Stimulated activated naive CD4-positive, alpha-beta T cell (primary cell): ENCODE measurements at places on chromosomes 13 and 19.

- DNase-seq = peak; percentile 31
Measured at GRCh38 chr13:114140906-114141250, 8.5 kb upstream of the RASA3 start.

DNA sequence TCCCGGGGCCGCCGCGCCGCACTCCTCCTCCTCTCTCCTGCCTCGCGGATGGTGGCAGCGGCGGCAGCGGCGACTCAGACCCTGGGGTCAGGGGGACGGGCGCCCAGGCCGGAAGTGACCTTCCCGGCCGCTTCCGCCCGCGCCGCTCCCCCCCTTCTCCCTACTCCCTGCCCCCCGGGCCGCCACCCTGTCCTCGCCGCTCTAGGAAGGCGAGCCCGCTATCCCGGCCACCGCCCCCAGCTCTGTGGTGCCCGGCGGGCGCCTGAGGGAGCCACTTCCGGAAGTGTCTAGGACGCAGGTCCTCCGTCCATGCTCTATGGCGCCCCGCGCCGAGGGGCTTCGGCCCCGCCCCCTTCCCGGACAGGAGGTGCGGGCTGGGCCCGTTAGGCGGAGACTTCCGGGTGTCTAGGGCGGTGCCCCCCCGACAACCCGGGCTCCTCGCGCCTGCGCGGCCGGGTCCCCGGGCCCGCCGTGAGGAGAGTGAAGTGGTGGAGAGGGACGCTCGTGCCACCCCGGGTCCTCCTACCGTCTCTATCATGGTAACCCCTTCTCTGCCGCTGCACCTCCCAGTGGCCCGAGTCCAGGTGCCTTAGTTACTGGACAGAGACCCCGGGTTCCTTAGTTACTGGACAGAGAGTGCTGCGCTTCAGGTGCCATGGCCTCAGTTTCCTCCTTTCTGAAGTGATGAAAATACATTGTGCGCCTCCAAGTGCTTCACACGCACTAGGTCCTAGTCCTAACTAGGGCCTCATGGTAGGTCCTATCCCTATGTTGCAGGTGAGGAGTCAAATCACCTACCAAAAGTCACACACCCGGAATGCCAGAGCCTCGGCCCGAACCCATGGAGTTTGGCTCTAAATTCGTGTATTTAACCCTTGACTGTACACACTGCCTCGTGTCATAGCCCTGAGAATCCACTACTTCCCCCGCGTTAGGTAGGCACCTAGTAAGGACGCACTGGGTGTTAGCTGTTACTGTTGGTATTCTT is at the start of gene ZNF787:
Gene ZNF787, minus strand, starts transcription at position 116 of the 988 bp plus-strand sequence. CDS start 18,078 bp downstream, outside the sequence.
- peak; percentile 93 for DNase-seq

DNA sequence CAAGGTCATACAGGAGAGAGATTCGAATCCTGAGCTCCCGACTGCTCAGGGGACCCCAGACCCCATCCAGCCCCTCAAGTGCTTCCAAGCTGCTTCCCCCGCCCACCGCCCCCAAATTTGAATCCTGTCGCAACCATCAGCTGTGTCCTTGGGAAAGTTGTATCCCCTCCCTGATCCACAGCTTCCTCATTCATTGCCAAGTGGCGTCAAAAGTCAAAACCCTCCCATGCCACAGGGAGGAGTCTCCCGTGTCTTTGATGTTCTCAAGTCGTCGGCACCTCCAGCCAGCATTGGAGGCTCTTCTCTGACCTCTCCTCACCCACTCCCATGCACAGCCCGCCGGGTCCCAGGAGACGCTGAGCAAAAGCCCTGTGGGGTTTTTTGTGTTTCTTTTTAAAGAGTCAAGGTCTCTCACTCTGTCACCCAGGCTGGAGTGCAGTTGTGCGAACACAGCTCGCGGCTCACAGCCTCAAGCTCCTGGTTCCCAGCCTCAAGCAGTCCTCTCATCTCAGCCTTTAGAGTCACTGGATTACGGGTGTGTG is 2.8 kb upstream of the IFI30 start:
- no peak for DNase-seq

DNA sequence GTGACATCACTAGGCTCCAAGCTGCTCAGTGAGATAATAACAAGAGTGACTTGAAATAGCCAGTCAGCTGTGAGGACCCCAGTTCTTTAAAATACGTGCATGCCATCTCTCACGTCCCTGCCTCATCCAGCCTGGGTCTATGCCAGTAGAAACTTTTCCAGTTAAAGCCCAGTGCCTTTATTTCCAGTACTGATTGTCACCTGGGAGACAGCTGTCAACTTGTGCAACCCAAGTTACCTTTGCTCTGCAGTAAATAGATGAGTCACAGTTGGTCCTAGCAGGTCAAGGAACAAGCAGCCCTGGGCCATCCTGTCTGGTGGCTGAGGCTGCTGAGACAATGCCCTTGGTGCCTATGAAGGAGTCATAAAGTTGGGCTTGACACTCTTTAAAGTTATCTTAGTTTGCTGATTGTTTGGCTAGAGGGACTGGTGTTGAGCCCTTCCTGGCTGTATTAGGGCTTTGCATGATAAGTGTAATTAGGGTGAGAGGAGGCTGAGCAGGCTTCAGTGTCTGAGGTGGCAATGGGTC is 228.7 kb downstream of the LACC1 start:
- no peak for DNase-seq

DNA sequence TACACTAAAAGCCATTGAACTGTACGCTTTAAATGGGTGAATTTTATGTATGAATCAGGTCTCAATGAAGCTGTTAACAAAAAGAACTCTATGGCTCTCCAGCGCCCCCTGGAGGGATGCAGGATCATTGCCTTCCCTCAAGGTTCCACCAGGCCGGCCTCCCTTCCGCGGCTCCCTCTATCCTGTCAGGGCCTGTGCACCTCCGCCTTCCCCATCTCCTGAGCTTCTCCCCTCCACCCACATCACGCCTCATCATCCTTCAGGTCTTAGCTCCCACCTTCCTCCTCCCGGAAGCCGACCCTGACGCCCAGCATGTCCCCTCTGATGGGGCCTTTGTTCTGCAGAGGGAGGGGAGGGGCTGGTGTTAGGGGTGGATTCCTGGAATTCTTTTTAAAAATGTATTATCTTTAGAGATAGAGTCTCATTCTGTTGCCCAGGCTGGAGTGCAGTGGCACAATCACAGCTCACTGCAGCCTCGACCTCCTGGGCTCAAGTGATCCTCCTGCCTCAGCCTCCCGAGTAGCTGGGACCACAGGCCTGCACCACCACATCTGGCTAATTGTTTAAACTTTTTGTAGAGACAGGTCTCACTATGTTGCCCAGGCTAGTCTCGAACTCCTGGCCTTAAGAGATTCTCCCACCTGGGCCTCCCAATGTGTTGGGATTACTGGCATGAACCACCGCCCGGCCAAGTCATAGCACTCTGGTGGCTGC is 27.7 kb downstream of the MEIS3 start:
- DNase-seq = peak; percentile 65
